AG10803 (cell line): ENCODE measurements at places on chromosomes 7 and 10.
A peak's percentile ranks its signal among the peaks of the same experiment; 100 is the strongest.

GRCh38 chr7:108487646-108488045, 31.4 kb upstream of the NRCAM start:
- no peak for DNase-seq

GRCh38 chr7:139767561-139767982, 10.2 kb downstream of the HIPK2 start:
- no peak for DNase-seq

DNA sequence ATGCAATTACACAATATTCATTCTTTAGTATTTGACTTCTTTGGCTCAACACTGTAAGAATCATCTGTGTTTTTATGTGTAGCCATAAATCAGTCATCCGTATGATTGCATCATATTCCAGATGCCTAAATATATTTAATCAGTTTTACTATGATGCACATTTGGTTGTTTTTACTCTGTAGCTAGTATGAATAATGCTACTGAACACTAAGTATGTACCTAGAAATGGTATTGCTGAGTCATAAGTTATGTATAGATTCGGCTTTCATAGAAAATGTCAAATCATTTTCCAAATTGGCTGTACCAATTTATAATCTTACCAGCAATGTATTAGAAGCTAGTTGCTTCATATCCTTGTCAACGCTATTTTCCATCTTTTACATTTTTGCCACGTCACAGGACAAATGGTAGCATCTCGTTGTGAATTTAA, 197.3 kb upstream of the PLXNA4 start:
- peak; percentile 91 for DNase-seq

DNA sequence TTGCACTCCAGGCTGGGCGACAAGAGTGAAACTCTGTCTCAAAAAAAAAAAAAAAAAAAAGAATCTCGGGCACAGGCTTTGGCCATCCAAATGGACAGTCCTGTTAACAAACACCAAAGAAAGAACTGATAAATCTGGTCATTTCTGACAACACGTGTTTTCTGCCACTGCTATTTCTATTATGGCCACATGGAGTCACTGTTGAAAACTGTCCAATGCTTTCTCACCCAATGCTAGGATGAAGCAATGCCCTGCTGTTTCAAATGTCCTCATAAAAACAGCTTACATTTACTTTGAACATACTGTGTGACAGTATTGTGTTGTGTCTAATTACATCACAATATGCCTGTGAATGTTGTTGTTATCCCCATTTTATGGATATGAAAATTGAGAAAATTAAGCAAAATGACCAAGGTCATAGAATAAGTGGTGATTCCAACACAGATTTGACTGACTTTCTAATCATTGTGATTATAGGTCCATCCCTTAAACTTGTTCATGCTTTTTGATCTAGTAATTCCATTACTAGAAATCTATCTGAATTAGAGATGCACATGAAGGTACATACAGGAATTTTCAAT, 19.9 kb upstream of the MAP3K8 start:
- DNase-seq, result peak; percentile 72

GRCh38 chr10:116168329-116168728, 104.7 kb downstream of the GFRA1 start:
- no peak for DNase-seq

DNA sequence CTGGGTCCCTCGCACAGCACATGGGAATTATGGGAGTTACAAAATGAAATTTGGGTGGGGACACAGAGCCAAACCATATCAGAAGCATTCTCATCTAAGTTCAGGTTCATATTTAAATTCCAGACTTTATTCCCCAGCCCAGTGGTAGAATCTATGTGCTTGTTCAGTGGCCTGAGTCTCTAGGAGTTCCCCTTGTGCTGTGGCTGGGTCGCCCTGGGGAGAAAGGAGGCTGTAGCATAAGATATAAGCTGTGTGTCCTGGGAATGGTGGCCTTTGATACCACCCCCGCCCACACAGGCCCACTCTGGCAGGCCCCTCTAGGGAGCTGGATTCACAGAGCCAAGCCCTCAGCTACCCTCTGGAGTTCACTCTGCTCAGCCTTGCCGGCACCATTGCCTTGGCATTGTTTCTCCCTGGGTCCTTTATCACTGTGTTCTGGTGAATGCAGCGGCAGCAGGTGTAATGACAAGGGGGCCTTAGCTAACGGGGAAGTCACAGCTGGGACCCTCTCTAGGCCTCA, 64.2 kb downstream of the MINDY4 start:
- no peak for DNase-seq

GRCh38 chr7:36625247-36625646, 99.0 kb downstream of the AOAH start:
- DNase-seq, result no peak

- no peak for DNase-seq
These were observed 2.9 kb downstream of the NFKB2 start for GRCh38 chr10:102398172-102399020.

GRCh38 chr10:36163827-36164226, 521.7 kb upstream of the FZD8 start:
- no peak for DNase-seq

DNA sequence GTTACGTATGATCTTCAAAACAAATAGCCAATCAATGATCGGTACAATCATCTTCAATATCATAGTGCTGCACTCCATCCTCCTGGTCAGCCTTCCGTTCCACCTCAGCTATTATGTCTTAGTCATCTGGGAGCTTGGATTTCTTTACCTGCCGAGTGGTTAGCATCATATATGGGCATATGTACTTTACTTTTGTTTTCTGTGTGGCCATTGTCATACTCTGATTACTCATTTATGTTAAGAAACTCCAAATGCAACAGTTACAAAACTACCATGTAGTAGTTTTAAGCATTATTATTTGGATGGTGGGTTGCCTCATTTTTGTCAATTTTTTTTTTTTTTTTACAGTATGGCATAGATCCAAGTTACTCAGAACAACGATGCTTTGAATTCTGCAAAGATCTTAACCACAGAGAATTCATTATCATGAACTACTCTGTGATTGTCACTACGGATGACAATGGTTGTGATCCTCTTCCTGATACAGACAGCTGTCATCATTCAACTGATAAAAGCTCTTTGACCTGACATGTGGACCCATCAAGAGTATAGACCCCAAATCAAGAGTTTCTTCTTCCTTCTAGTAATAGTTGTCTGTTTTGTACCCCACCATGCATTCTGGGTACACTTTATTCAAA, 52.1 kb upstream of the NME8 start:
- no peak for DNase-seq

GRCh38 chr7:75951506-75951905, 36.6 kb downstream of the POR start:
- DNase-seq, result peak; percentile 87

DNA sequence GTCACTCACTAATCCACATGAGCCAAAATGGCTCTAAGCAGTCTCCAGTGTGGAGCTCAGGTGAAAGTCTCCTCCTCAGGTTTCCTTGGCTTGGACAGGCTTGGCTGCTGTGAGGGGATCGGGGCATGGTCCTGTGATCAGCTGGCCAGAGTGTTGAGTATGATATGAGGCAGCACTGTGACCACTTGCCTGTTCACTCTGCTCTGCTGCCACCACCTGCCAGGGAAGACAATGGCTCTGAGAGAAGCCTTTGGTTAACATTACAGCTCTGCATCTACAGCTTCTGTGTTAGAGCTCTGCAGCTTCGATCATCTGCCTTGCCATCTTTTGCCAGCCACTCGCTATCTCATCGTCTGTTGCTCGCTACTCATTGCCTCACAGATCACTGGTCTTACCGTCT, 20.1 kb upstream of the PTN start:
- no peak for DNase-seq

- DNase-seq, result no peak
These were observed 171.3 kb upstream of the HPS1 start for GRCh38 chr10:98617906-98618520.

- no peak for DNase-seq
These were observed 13.4 kb downstream of the HNRNPF start for GRCh38 chr10:43395571-43396060.

- DNase-seq, result peak; percentile 31
These were observed 23.3 kb downstream of the CYP17A1 start for GRCh38 chr10:102813734-102814452.

DNA sequence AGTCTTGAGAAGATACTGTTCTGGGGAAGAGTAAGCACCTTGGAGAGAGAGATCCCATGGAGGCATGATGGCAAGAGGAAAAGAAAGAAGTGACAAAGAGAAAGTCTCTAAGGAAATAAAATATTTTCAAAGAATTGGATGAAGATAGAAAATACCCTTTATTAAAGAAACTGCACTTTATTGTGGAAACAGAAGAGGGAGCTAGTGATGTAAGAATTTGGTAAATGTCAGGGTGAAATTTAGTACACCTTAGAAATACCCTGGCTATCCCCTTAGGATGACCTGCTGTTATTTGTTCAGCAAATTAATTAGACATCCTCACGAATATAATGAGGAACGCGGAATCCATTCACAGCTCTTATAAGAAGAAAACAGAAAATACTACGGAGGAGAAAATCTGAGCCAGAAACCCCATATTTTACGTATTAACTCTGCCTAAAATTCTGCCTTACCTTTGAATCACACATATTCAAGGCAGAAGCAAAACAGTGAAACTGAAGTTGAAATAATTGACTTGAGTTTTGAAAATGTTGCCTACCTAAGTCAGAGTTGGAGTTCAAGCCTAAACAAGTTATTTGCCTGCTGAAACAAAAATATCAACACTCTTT, 90.7 kb downstream of the TFPI2 start:
- peak; percentile 33 for DNase-seq

DNA sequence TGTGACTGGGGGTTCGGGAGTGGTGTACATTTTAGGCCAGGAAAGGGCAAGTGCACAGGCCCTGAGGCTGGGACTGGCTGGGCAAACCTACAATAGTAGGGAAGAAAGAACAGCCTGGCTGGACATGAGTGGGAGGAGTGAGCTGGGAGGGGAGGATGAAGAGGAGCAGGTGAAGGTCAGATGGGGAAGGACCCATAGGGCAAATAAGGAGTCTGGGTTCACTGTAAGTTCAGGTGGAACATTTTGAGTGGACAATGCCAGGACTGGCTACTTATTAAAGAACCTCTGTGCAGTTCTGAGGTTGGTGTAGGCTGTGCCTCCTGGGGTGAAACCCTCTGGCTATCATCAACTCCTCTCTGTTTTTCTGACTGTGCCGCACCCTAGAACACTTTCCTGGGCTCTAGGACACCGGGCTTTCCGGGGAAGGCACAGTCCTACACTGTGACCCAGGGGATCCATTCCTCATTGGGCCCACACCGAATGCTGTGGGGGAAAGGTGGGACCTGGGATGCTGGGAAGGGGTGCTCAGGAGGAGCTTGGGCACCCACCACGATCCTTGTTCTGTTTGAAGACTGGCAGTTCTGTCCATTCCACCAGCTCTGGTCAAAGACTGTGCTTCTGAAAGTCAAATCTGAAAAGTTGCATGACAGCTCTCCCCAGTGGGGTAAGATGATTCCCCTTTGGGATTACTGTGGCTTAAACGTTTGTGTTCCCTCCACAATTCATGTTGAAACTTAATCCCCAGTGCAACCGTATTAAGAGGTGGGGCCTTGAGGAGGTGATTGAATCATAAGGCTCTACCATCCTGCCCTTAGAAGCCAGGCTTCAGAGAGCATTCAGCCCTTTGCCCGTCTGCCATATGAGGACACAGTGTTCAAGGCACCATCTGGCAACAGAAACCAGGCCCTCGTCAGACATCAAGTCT, 4.0 kb upstream of the MMP21 start:
- no peak for DNase-seq

DNA sequence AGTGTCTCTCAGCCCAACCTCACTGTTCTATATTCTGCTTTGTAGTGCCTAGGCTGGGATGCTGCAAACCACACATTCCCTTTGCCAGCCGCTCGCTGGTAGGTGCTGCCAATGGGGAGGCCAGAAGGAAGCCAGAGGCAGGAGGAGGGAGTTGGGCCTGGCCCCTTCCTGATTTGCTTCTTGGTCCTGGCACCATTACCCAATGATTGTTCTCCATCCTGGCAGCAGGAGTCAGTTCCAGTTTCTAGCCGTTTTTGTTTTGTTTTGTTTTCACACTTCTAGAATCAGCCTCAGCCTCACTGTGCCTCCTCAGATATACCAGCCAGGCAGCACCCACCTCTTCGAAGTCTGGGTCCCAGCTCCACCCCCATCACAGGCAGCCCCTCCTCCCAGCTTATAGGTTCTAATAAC, 27.4 kb upstream of the LOXL4 start:
- DNase-seq, result no peak

DNA sequence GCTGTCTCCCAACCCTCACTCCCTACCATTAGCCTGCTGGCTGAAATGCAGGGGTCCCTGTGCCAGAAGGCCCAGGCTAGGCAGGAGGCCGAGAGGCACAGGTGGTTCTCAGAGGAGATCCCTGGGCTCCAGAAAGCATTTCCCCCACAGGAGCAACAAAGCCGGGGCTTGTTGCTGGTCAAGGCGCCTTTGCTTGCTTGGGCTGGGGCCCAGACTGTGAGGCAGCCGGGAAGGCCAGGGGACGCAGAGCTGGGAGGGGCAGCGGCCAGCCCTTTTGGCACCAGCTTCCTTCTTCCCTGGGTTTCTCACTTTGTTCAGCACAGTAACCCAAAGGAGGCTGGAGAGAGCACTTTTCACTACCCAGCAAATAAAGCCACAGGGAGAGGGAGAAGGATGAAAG, 48.6 kb downstream of the FBXW4 start:
- no peak for DNase-seq

DNA sequence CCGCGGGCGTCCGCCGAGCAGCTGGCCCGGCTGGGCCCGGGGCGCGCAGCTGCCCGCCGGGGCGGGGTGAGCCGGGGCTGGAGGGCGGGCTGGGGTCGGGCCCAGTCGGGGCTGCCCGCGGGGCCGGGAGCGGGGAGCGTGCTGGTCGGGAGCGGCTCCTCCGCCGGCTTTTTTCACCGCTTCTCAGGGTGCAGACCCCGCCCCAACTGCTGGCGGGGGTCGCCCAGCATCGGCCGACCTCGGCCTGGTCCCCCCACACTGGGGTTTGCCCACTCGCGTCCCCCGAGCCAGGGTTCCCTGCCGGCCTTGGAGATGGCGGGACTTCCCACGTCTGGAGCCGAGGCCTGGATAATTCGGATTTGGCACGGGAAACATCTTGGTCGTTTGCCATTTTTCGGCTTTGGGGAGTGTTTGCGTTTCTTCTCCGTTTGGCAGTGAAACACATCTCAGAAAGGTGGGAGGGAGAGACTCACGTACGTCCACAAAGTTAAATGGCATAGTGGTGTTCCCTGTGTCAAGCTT, 432 bp downstream of the TMEM248 start:
- DNase-seq, result peak; percentile 44

- peak; percentile 22 for DNase-seq
These were observed 17.2 kb downstream of the AP5Z1 start for GRCh38 chr7:4792537-4793126.

DNA sequence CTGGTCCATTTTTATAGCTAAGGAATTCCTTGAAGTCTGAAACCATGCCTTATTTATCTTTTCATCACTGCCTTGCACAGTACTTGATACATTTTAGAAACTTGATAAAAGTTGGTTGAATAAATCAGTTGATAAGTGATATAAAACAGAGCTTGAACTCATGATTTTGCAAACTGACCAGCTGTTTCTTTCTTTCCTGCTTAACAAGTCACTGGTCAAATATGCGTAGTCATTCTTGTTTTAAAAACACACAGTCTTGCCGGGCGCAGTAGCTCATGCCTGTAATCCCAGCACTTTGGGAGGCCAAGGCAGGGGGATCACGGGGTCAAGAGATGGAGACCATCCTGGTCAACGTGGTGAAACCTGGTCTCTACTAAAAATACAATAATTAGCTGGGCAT, 6.3 kb downstream of the TPST1 start:
- peak; percentile 53 for DNase-seq
